ENCODE measurements at places on chromosomes 3 and 15. TPM values are rescaled to one million over a fixed set of nuclear protein-coding genes. Genes with fewer than 3 reads are reported as not detected.

Gene FBXW12
- total RNA-seq = not detected

Gene PCOLCE2
- 12.1 TPM for total RNA-seq

Gene ITIH1
- not detected for total RNA-seq

Gene RBP2
- not detected for total RNA-seq

Gene HGD
- not detected for total RNA-seq

Gene KPNA1
- 40.7 TPM for total RNA-seq

Gene AHSG
- not detected for total RNA-seq

Gene GABRR3
- total RNA-seq = not detected

Gene KBTBD13
- not detected for total RNA-seq

Gene AADACL2
- total RNA-seq = not detected

Gene ROPN1
- total RNA-seq = not detected

Gene IL17RC
- 18.7 TPM for total RNA-seq

Gene FBLN2
- 2.2 TPM for total RNA-seq

DNA sequence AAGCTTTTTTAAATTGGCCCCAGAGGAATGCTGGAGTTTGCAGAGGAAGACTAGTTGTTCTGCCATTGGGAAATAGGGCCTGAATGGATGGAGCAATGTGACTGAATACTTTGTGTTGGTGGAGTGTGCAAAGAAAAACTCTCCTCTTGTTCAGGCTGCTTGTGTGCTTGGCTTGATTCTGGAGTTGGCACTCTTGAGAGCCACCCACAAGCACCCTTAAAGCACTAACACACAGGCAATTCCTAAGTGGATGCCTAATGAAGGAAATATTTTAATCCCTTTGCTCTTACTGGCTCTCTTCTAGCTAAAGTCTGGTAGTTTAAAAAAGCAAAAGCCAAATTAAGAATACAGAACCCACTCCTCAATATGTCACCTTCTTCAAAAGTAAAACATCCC lies 304.4 kb upstream of the C2CD4B start:
- DNase-seq = no peak

DNA sequence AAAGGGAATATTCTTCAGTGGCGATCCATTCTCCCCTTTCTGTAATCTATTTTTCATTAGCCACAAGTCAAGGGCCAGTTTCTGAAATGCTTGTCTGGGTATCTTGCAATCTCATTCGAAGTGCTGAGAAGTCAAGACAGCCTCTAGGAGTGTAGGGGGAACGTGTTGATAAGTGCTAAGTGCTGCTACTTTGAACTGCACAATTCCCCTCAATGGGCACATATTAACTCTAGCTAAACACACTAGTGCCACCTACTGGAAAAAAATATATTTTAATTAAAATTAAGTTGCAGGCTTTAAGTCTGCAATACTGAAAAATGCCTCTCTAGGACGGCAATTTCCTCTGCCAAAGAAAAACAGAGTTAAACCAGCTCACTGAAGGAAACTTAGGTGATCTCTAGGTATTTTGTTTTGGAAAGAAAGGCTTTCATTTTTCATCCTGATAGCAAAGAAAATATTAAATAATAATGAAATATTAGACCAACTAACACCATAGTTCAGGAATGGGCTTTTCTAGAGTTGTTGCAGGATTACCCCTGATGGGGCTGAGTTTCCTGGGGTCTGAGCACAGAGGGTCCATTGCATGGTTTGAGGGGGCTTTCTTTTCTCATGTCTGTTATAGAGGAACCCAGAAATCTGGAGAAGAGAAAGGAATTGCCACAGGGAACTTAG lies 181.9 kb upstream of the KBTBD8 start:
- peak; percentile 30 for DNase-seq

DNA sequence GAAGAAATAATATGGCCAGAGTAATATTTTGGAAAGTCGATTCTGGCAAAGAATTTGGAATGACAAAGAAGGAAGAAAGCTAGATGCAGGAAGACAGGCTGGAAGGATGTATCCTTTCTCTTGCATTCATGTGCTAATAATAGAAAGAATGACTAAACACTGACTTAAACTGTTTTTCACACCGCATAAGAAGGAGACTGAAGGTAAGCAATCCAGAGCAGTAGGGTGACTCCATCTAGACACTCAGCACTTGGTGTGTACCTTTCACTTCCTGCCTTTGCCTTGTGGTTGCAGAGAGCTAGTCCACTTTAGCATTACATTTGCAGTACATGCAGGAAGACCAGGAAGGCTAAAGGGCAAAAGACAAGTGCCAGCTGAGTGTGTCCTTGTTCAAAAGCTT lies 234.6 kb downstream of the RBMS3 start:
- no peak for DNase-seq

DNA sequence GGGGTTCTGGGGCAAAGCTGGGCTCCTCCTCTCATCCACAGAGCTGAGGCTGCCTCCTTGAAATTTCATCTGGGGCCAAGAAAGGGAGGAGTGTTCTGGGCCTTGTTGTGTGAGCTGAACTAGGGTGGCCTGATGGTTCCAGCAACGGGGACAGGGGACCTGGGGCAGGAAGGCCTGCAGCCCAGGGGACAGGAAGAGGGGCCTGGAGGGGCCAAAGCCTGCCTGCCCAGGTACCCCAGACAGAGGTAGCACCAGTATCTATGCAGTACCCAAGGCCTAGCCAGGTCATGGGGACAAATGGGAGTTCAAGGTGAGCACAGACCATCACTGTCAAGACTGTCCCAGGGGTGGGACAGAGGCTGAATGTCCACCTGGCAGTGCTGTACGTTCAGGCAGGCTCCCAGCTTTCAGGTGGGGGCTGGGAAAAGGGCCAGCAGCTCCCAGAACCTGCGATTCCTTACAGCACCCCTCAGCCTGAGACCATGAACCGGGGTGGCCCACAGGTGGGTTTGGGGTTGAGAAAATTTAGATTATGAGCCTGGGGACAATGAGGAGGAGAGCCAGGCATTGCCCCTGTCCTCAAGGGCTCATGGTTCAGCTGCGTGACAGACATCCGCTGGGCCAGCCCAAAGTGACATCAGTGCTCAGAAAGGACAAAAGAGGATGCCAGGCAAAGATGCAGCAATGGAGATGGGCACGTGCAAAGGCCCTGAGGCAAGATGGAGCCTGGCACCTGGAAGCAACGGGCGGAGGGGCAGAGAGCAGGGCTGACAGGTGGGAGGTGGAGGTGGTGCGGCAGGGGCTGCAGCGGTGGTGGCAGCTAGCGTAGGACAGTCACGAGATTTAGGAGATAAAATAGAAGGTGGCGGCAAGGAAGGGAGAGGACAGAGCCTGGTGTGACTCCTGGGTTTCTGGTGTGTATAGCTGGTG lies 28.0 kb downstream of the PSTPIP1 start:
- DNase-seq = no peak

- DNase-seq = no peak
These were observed 98.4 kb upstream of the PFN2 start for GRCh38 chr3:150069154-150069527.

GRCh38 chr3:119279101-119279554 lies 15.1 kb upstream of the ARHGAP31 start:
- peak; percentile 83 for DNase-seq

- DNase-seq = peak; percentile 27
These were observed 97.3 kb downstream of the NPAP1 start for GRCh38 chr15:24772686-24773373.

DNA sequence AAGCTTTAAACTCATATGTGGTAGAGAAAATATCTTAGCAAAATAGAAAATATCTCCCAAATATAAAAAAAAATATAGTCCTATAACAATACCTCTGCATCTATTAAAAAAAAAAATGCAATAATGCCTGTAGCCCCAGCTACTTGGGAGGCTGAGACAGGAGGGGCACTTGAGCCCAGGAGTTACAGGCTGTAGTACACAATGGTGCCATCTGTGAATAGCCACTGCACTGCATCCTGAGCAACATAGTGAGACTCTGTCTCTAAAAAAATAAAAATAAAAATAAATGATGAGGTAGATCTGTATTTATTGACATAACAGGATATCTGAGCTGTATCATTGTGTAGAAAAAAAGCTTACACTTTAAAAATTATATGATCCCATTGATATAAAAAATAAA lies 70.4 kb downstream of the PFN2 start:
- no peak for DNase-seq

DNA sequence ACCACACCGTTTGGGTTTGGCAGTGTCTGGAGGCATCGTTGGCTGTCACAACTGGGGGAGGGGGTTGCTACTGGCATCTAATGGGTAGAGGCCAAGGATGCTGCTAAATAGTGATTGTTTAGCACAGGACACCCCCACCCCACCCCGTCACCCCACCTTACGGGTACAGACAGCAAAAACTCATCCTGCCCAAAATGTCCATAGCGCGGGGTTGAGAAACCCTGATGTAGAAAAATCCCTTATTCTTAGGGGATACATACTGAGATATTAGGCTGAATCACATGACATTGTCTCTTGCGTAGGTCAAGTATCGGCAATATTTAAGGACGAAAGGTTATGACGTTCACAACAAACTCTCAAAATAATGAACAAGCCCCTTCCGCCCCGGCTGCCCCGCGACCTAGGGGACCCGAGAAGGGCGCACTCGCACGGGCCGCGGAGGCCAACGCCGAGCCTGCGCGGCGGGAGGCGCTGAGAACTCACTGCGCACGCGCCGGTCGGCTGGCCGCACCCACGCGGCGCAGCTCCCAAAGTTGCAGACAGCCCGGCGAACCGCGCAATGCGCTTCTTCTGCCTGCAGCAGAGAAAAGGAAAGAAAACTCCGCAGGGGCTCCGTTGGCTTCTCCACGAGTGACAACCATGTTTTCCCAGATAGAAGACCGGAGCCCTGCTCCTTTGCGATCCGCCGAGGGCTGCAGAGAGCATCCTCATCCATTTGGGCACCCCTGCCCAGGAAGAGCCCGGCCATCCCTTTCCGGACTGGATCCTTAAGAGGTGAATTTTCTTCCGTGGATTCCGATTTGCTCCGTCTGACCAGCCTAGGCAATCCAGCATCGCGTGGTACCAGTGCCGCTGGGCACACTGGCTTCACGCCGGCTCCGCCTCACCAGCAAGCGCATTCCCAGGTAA lies 136.8 kb upstream of the CCDC54 start:
- no peak for DNase-seq

- DNase-seq = no peak
These were observed 136.0 kb upstream of the RAP2B start for GRCh38 chr3:153026026-153026425.

- DNase-seq = no peak
These were observed 48.5 kb downstream of the CCNB2 start for GRCh38 chr15:59153466-59153865.

DNA sequence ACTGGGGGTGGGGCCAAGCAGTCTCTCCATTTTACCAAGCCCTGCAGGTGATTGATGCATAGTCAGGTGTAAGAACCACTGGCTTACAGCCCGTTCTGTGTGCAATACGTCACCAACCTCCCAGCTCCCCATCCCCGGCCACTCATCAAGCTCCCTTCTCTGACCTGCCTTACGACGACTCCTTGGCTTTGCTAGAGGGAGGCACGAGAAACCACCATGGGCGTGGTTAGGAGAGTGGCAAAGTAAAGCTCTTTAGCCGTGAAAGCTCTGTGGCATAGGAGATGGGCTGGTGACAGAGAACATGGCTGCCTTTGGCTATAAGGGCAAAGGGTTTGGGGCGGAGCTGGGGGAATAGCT lies 109.1 kb downstream of the BDH1 start:
- no peak for DNase-seq

DNA sequence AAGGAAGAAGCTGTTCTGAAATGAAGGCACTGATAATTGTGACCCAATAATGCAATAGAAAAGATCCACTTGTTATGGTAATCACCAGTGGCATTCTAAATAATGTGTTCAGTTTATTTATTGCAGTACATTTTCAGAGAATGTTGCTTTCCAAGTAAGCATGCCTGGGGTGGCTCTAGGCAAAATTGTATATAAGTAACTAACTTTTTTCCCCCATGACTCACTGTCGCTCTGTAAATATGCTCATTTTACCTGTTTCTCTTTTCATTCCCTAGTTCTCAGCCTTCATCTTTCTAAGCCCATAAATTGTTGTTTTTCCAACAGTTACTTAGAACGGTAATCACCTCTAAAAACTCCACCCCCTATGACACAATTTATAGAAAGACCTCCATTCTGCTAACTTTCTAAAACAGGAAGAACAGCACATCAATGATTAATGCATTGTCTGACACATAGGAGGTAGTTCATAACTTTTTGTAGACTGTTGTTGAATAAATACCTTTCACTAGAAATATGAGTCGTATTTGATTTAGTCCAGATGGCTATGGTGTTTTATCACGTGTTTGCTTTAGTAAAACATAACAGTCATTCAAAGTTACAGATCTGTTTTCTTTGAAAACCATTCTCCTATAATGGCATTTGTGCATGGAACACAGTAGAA lies 143.1 kb downstream of the LSAMP start:
- DNase-seq = no peak

DNA sequence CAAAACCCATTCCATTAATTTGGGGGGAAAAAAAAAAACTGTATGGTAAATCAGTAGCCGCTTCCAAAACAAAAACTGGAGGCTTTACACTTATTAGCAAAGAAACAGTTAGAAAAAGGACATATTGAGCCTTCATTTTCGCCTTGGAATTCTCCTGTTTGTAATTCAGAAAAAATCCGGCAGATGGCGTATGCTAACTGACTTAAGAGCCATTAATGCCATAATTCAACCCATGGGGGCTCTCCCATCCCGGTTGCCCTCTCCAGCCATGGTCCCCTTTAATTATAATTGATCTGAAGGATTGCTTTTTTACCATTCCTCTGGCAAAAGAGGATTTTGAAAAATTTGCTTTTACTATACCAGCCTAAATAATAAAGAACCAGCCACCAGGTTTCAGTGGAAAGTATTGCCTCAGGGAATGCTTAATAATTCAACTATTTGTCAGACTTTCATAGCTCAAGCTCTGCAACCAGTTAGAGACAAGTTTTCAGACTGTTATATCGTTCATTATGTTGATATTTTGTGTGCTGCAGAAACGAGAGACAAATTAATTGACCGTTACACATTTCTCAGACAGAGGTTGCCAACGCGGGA lies 9.4 kb upstream of the RPL24 start:
- no peak for DNase-seq

DNA sequence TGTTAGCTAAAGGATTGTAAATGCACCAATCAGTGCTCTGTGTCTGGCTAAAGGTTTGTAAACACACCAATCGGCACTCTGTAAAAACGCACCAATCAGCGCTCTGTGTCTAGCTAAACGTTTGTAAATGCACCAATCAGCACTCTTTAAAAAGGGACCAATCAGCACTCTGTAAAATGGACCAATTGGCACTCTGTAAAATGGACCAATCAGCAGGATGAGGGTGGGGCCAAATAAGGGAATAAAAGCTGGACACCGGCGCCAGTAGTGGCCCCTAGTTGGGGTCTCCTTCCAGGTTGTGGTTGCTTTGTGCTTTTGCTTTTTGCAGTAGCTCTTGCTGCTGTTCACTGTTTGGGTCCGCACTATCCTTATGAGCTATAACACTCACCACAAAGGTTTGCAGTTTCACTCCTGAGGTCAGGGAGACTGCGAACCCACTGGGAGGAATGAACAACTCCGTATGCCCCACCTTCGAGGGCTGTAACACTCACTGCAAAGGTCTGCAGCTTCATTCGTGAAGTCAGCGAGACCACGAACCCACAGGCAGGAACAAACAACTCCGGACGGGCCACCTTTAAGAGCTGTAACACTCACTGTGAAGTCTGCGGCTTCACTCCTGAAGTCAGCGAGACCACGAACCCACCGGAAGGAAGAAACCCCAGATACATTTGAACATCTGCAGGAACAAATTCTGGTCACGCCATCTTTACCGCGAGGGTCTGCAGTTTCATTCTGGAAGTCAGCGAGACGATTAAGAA lies 1.1 kb upstream of the SUCLG2 start:
- DNase-seq = no peak

GRCh38 chr3:195847055-195847950 lies 35.6 kb upstream of the MUC4 start:
- DNase-seq = no peak

Data from pulmonary artery endothelial cell (primary cell).